ENCODE measurements at places on chromosomes 4 and X.

DNA sequence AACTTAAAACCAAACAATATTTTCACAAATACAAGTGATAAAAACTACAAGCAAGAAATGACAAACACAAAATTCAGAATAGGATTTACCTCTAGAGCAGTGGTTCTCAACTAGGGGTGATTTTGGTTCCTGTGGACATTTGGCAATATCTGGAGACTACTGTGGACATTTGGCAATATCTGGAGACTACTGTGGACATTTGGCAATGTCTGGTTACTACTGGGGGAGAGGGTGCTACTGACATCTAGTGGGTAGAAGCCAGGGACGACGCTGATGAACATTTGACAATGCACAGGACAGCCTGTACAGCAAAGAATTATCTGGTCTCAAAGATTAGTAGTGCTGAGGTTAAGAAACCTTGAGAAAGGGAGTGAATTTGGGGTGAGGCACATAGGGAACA, 169.8 kb downstream of the CLCN4 start:
- DNase-seq: no peak

DNA sequence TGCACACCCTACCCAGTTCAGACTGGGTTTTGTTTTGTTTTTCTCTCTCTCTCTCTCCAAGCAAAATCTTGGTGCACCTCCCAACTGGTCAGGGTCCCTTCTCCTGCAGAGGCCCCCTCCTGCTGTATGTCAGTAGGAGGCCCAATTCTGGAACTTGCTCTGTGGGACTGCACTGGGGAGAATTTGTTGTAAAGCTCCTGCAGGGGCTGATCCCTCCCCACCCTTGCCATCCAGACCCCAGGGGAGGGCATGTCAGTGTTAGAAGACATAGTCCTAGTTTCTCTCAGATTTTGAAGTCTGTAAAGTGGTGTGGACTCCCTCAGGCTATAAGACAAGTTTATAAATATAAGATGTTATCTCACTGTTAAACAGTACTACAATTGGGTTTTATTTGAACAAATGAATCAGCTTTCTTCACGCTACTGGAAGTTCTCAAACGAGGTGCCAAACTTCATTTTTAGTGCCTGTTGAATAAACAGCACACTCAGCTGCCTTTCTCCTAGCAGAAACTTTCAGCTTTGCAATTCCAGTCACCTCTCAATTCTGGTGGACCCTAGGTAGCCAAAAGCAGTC, 88.6 kb upstream of the FRMPD3 start:
- DNase-seq: no peak

DNA sequence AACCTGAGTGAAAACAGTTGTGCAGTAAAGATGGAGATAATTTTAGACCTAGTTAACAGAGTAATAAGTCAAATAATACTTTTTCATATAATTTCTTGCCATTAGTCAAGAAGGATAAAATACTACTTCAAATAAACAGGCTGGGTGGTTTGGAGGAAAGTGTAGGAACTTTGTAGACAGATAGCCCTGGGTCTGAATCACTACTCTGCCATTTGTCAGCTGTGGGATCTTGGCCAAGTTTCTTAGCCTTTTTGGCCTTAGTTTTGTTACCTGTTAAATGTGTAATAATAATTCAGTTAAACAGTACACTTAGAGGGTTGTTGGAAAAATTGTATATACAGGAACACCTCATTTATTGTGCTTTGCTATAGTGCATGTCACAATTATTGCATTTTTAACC, 163.7 kb downstream of the NPNT start:
- no peak for DNase-seq

DNA sequence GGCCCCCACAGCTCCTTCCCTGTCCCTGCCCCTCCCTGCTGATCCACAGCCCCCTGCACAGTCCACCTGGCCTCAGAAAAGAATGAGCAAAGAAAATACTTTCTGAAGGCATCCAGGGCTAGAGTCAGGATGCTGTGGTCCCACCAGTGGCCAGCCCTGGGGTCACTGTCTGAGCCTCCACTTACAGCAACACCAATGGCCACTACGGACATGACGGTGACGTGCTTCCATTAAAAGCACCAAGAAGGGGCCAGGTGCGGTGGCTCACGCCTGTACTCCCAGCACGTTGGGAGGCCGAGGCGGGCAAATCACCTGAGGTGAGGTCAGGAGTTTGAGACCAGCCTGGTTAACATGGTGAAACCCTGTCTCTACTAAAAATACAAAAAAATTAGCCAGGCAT, 4.0 kb downstream of the JAKMIP1 start:
- no peak for DNase-seq

DNA sequence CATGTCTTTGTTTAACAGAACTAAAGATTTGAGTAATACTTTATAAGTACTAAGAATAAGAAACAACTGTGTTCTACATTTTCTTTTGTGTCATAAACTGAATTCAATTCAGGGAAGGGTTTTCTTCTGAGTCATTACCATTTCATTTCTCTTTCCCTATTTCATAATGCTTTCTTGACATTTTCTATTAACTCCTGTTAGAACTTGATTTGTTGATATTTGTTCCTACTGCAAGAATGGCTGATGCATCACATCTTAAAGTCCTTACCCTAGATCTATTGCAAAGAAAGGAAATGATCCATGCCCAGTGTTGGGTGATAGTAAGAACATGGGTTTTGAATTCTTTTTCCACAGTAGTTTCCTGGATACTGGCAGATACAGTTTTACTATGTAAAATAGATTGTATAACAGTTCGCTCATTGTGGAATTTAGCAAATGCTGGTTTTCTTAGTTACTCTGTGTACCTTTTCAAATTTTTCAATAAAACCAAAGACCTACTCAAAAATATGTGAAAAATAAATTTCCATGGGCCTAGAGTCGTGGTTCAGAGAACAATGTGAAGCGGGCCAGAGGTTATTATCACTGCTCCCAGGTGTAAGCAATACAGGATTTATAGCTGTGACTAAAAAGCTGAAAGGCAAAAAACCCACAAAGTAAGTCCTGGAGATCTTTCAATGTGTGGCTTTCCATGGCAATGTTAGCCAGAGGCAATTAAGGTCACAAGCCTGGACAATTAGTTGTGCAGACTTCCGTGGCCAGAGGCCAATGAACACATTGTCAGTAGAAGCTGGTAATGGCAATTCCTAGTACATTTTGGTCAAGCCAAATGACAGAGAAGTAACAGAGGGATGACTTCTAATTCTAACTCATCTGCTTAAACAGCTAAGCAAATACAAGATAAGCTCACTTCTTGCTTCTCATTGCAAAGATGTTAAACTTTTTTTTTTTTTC, 127.3 kb upstream of the FAT4 start:
- DNase-seq: no peak

GRCh38 chrX:10101269-10101668, 55.5 kb upstream of the CLCN4 start:
- DNase-seq: no peak

- DNase-seq: no peak
These were observed 63.2 kb downstream of the SLC9A6 start for GRCh38 chrX:136048446-136048845.

DNA sequence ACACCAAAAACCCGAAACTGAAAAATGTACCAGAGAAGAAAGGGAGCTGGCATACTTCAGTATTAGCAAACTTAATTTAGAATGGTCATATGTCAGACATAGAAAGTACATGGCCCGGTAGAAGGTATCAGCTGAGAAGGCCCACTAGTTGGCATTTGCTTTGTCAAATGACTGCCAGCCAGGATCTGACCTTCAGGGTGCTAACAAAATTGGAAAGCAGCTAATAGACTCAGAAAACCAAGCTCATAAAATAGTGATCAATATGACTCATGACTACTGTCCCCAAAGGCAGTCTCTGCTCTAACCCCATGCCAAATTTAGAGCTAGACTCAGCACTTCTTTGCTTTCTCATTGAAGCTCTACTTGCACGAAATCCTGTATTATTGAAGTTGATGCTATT, 342.7 kb downstream of the PDGFC start:
- DNase-seq: no peak

- DNase-seq: no peak
These were observed 133.8 kb upstream of the NKX1-1 start for GRCh38 chr4:1539859-1540600.

GRCh38 chr4:14262221-14262620, 634.7 kb upstream of the BOD1L1 start:
- DNase-seq: no peak

- DNase-seq: no peak
These were observed 57.8 kb downstream of the DCLK2 start for GRCh38 chr4:150136036-150136435.

GRCh38 chr4:179855469-179855868, 2387.7 kb upstream of the TENM3 start:
- no peak for DNase-seq

DNA sequence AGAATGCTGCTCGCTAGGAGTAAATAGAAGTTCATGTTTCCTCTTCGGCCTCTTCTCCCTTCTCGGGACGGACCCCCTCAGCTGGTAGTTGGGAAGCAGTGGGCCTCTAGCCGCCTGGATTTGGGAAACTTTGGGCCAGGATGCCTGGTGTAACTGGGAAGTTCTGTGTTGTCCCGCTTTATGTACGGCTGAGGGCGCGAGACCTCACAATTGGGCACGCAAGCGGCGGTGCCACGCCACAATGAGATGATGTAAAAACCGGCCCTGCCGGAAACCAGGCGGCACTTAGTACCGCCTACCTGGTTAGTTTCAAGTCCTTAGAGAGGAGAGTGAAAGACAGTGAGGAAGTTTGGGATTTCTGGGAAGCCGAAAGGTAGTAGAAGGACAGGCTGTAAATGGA, at the start of gene CT83:
TSS of gene CT83 (minus strand) at position 155 of the 400 bp plus-strand sequence. CDS start at position 35, 120 bp downstream.
- DNase-seq: no peak

- DNase-seq: no peak
These were observed 281.7 kb downstream of the UNC5C start for GRCh38 chr4:95267081-95267480.

- DNase-seq: peak; percentile 11
These were observed 168.9 kb downstream of the ZNF674 start for GRCh38 chrX:46376246-46376885.

DNA sequence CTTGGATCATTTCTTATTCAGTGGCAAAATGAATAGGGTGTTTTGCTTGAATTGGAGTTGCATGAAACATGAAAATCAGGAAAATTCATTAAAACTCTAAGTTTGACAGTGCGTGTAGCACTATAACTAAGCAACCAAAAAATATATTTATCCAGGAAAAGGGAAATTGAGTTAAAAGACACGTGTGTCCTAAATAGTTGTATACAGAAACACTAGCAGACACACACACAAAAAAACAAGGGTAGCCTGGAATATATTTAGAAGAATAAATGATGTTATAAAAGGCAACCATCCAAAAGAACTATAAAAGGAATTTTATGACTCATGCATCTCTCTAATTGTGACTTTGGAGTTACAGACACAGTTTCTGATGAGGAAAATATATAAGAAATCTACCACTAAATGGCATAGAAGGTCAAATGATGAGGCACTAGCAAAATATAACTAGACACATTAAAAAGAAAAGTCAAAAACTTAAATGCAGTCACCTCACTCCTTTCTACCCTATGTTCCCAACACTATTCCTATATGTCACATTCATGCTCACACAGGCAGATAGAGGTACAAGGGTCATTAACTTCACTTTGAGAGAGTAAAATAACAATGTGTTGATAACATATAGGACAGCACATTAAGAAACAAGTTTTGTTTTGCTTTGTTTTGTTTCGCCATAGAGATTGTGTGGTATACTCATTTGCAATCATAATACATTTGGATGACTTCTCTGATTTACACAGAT, 793.6 kb upstream of the INTU start:
- no peak for DNase-seq

GRCh38 chrX:10039821-10040793, 72.9 kb downstream of the CLDN34 start:
- DNase-seq: no peak

- DNase-seq: no peak
These were observed 29.4 kb upstream of the GABRA3 start for GRCh38 chrX:152480269-152481212.

DNA sequence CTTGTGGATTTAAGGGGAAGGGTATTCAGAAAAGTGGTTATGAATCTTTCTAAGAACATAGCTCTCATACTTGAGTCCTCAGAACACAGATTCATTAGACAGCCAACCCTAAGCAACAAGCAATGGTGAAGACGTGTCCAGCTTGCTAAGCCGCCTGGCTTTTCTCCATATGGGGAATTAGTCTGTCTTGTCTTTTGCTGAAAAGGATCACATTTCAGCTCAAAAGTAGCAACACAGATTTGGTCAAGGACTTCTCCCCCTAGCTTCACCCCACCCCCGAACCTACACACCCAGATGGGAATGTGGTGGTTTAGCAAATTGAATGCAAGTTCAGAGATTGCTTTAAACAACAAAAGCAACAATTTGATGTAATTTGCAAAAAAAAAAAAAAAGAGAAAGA, 103.3 kb upstream of the RASGEF1B start:
- DNase-seq: no peak

DNA sequence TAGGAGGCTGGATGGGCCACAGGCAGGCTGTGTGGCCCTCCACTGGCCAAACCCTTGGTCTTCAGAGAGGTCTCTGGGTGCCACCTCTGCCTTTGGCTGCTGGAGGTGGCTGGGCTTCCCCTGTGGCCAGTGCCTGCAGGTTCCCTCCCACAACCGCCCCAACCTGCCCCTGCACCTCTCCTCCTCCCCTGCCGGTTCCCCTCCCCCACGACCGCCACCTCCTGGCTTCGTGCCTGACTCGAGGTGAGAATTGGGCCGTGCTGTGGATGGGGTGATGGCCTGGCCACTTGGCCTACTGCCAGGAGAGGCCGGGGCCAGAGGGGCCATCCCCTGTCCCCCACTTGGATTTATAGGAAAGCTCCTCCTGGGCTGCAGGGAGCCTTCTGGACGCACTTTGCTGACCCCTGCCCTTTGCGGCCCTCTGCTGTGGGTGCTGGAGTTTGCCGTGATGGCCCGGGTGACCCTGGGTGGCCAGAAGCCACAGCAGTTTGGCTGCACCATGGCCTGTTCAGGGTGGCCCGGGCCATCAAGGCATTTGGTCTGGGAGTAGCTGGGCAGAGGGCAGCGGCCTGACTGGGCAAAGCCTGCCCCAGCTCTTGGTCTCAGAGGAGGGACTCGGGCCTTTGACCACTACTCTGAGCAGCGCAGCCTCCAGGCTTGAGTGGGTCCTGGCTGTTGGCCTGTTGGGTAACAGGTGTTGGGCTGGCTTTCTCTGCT, 3.8 kb downstream of the NAT8L start:
- DNase-seq: no peak

DNA sequence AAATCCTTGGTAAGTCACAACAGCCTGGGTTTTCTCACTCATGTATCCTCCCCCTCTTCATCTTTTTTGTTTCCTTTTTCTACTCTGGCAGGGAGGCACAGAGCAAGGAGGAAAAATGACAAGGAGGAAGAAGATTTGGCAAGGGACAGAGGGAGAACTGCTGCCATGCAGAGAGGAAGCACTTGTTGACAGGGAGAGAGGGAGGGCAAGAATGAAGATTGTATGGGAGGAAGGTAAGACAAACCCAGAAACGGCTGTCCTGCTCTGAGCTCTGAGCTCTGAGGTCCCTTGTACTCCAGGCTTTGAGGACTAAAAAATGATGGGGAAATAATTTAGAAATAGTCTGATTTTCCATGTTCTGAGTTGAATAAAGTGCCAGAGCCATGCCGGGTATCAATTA, 123.9 kb downstream of the DCHS2 start:
- no peak for DNase-seq

DNA sequence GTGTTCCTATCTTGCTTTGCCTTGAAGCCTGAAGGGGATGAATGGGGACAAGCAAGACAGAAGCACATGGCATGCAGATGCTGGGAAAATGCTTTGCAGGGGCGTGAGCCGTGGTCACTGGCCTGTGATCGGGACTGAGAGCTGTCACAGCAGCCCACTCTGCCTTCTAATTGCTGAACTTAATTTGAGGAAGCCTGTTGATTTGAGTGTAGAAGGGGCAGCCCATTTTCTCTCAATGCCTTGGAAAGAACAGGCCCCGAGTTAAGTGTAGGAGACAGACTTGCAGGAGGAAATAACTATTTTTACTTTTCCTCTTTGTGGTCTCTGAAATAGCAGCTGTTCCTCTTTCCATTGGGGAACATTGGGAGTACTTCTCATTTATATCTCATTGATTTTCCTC, 26.1 kb upstream of the TBC1D1 start:
- DNase-seq: no peak

All from stimulated activated CD4-positive, alpha-beta T cell treated with anti-CD3 and anti-CD28 coated beads, Interleukin-12 subunit alpha, Interleukin-12 subunit beta, amount 100 ng/mL, for 48 hours (primary cell).